Lung (tissue), 17 donors: ENCODE measurements at places on chromosomes 2 and 18. TPM values are rescaled to one million over a fixed set of nuclear protein-coding genes. Genes with fewer than 3 reads are reported as not detected.

DNA sequence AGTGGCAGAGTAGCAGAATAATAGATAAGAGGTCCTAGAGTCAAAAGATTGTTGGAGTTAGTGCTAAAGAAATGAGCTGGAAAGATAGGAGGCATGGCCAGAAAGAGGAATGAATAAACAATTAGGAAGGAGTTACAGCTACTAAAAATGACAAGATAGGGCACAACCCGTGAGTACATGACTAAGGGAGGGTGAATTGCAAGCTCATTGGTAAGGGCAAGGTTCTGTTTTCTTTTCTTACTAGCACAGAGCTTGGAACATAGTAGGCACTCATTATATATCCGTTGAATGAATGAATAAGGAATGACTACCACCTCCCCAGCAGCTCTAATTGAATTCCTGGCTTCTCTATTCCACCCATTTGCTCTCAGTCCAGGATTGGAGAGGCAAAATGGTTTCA is 5.7 kb upstream of the MARCO start:
- no peak for DNase-seq

Gene TMEM247
- total RNA-seq = not detected

Gene MEX3C
- 54.2 TPM for total RNA-seq

Gene FAM124B
- total RNA-seq = 1.6 TPM

DNA sequence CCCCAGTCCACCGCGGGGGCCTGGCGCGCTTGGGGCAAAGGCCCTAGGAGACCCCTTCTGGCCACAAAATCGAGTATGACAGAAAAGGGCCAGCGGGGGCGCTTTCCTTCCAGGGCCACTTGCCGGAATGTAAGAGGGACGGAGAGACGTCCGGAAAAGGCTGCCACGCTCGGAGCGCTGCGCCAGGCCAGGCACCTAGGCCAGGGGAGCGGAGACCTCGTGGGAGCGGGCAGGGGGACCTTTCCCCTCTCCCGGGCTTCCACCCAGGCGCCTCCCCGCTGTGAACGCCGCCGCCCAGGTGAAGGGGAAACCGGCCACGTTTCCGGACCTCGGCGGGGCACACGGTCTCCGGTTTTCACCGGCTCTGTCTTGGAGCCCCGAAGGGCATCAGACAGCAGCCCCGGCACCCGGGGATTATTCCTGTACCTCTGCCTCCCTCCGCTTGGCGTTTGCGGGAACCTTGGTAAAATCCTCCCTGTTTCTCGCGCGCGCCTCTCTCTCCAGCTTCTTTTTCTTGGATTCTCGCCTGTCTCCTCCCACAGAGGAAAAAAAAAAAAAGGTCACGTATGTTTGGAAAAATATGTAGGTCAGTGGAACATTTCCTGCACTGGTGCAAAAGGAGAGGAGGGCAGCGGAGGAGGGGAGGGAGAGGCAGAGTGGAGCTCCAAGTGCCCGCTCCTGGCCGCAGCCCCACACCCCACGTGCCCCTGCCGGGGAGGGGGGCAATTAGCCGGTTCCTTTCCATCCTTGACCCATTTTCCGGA is 1.2 kb upstream of the NPAS2 start:
- peak; percentile 85 for DNase-seq

DNA sequence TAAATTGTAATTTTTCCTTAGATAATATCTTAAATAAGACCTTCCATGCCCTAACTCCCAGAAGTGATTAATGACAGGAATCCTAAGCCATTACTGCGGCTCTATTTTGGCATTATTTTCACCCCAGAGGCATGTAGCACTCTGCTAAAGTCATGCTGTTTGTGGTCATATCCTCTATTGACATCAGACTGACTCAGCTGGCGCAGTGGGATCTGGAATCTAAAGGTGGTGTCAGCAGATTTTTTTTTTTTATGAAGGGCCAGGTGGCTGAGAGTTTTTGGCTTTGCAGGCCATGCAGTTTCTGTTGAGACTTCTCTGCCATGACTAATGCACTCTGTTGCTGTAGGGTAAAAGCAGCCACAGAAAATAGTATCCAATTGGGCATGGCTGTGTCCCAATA is 64.1 kb upstream of the ACVR1C start:
- DNase-seq = no peak

DNA sequence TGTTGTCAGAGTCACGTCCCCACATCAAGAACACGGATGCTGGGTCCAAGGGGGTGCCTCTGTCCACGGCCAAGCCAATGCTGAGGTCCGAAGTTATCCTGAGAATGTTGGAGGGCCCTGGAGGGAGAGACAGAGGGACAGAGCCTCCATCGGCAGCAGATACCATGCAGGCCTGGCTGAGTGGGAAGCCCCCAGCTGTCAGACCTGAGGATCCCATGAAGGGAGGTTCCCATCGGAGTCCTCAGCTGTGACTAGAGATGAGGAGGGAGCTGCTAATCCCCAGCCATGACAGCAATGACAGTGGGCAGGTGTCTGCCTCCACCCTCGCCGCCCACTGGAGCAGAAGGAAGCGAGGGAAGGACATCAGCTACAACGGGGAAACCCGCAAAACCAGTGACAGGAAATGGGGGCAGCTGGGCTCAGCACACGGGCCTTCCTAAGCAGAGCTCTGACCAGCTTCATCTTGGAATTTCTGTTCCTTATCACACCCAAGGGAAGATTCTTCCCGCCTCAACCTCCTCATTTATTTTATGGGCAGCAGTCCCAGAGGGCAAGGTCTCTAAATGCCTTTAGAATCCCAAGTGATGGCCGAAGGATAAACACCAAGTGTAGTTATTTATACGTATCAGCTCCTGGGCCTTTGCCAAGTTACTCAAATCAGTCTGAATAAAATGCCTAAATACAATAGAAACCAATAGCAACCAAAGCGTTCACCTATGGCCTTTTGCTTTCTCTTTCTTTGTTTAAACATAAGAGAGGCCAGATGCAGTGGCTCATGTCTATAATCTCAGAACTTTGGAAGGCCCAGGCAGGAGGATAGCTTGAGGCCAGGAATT is 32.2 kb downstream of the FAM178B start:
- DNase-seq = peak; percentile 70

DNA sequence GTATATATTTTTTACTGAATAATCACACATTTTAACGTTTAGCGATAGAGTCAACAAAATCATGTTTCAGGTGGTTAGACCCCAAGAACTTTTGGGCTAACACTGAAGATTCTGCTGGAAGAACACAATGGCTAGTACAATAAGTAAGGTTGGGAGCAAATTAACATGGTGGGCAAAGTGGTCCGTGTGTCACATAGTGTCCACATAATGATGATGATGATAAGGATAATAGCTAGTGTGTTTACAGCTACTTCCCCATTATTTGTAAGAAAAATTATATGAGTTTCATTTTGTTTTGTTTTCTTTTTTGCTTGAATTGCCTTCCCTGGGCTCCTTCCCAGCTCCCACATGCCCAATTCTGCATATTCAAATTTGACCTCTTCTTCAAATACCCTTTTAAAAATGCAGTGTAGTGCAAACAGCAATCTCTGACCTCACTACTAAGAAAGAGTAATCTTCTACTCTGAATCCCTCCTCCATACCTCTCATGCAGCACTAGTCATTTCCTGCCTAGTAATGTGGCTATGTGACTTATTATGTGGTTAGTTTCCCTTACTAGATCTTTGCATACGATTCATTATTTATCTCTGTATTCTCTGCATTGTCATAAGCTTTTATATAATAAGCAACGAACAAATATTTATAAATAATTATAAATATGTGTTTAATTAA is 16.9 kb upstream of the VPS54 start:
- no peak for DNase-seq
